ENCODE measurements at places on chromosomes 5 and 9. TPM values are rescaled to one million over a fixed set of nuclear protein-coding genes. Genes with fewer than 3 reads are reported as not detected.
A peak's percentile ranks its signal among the peaks of the same experiment; 100 is the strongest.

OR4F3 gene
- total RNA-seq: not detected

ENTPD8 gene
- 36.7 TPM for total RNA-seq

PCDHB8 gene
- 0.12 TPM for total RNA-seq

CCL21 gene
- total RNA-seq: 18.7 TPM

PCDHGC5 gene
- total RNA-seq: 0.61 TPM

TEK gene
- total RNA-seq: 3.9 TPM

OR1J2 gene
- total RNA-seq: not detected

C6 gene
- 1.5 TPM for total RNA-seq

GZMA gene
- 9.0 TPM for total RNA-seq

TNC gene
- total RNA-seq: 6.5 TPM

RANBP3L gene
- total RNA-seq: 0.29 TPM

CYFIP2 gene
- 25.8 TPM for total RNA-seq

GRCh38 chr9:89497257-89497963, 503 bp downstream of the SEMA4D start:
- DNase-seq: peak; percentile 54

DNA sequence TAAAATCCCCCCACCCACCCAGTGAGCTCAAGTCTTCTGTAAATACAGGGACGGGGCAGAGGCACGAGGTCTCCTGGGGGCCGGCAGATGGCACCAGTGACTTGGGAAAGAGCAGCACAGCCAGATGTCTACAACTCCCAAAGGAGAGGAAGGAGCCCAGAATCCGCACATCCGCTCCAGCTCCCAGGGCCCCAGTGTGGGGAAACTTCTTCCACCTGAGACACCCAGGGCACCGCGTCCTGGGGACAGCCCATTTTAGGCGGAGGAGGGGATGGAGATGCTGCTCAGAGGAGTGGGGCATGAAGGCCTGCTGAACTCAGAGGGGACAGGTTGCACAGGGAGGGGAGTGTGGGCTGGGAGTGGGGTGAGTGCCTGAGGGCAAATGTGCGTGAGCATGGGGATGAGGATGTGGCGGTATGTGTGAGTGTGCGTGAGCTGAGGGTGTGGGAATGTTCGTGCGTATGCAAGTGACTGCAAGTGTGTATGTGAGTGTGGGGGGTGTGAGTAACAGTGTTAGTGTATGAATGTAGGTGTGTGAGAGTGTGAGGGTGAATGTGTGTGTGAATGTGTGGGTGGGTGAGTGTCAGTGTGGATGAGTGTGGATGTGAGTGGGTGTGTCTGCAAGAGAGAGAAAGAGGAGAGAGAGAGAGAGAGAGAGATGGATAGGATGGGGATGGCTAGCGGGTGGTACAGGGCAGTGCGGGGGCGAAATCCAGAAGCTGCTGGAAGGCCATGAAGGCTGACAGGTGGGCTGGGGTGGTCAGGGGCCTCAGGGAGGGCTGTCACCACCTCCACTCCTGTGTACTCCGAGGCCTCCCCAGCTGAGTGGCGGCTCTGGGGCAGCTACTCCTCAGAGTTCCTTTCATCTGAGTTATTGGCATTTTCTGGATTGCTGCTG, 63.5 kb downstream of the DUSP1 start:
- DNase-seq: no peak

DNA sequence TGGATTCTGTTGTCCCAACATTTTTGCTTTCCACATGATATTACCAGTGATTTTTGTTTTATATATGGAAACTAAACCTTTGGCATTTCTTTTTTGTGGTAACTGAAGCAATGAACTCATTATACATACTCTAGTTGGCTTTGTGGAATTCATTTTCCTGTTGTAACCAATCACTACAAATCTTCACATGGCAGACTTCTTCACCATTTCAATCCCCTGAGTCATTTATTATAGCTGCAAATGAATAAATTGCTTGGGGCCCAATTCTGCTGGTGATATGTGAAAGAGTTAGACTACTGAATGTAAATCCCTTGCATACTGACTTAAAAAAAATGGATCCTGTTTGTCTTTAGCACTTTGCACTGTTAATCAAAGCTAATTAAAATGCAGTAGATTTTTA, 1709.6 kb upstream of the WWC1 start:
- DNase-seq: no peak

GRCh38 chr5:117454716-117455212, 880.1 kb upstream of the SEMA6A start:
- peak; percentile 78 for DNase-seq

DNA sequence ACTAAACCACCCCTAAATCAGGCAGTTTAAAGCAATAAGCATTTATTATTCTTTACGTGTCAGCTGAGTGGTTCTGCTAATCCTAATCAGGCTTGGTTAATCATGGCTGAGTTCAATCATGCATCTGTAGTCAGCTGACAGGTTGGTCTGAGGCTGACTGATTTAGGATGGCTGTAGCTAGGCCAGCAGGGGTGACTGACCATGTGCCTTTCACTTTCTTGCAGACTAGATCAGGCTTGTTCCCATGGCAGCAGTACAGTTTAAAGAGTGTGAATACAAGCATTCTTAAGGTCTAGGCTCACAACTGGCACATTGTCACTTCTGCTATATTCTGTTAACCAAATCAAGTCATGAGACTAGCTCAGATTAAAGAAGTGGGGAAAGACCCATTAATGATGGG, 16.1 kb upstream of the MPDZ start:
- no peak for DNase-seq

DNA sequence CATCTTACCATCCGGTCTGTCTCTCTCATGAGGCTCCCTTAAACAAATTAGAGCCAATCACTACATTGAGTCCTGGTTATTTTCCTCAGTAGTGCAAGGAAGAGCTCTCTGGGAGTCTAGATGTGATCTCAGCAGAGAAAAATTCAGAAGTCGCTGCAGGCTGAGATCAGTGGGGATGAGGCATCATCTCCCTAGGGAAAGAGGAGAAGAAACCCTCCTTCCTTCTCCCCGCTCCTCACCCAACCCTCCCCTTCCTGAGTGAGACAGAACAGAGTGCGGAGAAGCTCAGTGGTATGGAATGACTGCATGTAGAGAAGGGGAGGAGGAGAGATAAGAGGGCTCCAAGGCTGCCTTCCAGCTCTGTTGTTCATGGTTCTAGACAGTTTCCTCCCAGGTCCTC, 80.5 kb downstream of the PAPPA start:
- no peak for DNase-seq

- no peak for DNase-seq
These were observed 114.3 kb downstream of the SLC1A3 start for GRCh38 chr5:36720688-36721087.

DNA sequence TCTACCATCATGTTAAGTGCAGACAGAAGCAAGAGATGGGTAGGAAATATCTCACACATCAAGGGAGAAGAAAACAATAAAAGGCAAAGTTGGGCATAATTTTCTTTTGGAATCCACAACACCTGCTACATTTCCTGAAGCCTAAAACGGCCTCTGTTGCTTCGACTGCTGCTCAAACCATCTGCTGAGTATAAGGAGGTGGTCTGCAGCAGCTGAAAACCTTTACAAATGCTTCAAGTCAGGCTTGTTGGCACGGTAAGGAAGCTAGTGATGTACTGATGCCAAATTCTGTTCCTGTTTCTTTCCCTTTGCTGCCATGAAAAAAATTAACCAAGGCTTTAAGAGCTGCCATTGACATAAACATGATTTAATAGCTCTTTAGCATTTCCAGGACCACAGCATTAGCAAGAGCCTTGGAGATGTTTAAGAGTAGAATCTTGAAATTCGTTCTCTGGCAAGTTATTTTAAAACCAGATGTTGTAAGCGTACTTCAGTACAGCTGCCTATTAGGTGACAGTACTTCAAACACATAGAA, 75.6 kb downstream of the DMRTA1 start:
- DNase-seq: no peak

- no peak for DNase-seq
These were observed 16.2 kb downstream of the HINT1 start for GRCh38 chr5:131148835-131149234.

- DNase-seq: no peak
These were observed 22.1 kb downstream of the HOMER1 start for GRCh38 chr5:79491690-79492317.

GRCh38 chr5:139402561-139403158, 1.2 kb downstream of the SPATA24 start:
- peak; percentile 51 for DNase-seq

DNA sequence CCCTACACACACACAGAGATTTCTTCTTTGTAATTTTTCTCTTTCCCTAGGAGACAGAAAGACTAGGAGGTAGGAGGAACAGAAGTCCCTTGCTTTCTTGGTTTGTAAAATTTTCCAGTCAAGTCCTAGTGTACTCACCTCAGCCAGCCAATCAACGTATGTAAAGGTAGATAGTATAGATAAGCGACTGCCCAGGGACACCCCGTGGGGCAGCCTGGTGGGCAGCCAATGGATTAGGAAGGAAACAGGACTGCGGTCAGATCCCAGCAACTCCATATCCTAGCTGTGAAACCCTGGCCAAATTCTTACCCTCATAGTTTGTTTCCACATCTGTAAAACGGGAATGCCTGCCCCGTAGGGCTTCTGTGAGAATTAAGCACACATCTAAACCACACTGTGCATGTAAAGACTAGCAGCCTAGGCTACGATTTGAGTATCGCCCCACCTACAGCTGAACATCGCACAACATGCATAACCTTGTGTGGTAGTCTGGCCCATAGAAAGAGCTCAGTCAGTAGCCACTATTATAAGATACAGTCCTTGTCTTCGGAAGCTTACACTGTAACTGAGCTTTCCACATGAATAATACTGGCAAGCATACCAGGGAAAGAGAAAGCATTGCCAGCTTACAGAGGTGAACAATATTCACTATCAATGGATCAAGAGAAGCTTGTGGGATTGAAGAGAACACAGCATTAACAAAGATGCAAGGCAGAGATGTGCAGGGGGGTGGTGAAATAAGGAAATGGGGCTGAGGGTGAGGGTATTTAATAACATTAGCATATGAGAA, 353.4 kb upstream of the PANK3 start:
- DNase-seq: no peak

All from mucosa of descending colon (tissue), 3 donors.